ENCODE measurements at places on chromosomes 4 and X.
A peak's percentile ranks its signal among the peaks of the same experiment; 100 is the strongest.

GRCh38 chr4:186758929-186759682 is 35.5 kb upstream of the FAT1 start:
- DNase-seq, result no peak

GRCh38 chr4:36391411-36391810 is 110.0 kb downstream of the DTHD1 start:
- DNase-seq, result no peak

GRCh38 chrX:17692709-17693346 is 44.5 kb upstream of the SCML1 start:
- no peak for DNase-seq

- no peak for DNase-seq
These were observed 87.7 kb upstream of the STS start for GRCh38 chrX:7059859-7060258.

- DNase-seq, result no peak
These were observed 145.5 kb downstream of the PCDH7 start for GRCh38 chr4:30865691-30866090.

- no peak for DNase-seq
These were observed 254.0 kb downstream of the SNCA start for GRCh38 chr4:89582756-89583505.

- DNase-seq, result no peak
These were observed 80.9 kb downstream of the CLDN34 start for GRCh38 chrX:10048076-10048475.

DNA sequence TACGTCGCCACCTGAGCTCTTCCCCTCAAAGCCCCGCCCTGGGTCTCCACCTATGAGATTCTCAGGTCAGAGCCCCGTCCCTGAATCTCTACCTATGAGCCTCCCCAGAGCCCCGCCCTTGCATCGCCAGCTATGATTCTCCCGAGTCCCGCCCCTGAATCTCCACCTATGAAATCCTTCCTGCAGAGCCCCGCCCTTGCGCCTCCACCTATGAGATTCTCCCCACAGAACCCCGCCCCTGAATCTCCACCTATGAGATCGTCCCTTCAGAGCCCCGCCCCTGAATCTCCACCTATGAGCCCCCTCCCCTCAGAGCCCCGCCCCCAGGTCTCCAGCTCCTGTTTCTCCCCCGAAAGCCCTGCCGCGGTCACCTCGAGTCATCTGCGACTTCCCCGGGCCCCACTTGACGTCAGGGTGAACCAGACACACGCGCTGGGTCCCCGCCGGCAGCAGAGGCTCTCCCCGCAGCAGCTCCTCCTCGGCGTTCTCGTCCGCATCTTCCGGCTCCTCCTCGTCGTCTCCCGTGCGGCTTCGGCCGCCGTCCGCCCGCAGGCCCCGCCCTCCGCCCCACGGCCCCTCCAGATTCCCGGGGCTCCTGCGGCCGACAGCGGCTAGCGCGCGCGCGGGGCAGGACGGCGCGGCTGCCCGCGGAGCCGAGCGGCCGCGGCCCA is 393 bp downstream of the GTPBP6 start:
- DNase-seq, result peak; percentile 98

DNA sequence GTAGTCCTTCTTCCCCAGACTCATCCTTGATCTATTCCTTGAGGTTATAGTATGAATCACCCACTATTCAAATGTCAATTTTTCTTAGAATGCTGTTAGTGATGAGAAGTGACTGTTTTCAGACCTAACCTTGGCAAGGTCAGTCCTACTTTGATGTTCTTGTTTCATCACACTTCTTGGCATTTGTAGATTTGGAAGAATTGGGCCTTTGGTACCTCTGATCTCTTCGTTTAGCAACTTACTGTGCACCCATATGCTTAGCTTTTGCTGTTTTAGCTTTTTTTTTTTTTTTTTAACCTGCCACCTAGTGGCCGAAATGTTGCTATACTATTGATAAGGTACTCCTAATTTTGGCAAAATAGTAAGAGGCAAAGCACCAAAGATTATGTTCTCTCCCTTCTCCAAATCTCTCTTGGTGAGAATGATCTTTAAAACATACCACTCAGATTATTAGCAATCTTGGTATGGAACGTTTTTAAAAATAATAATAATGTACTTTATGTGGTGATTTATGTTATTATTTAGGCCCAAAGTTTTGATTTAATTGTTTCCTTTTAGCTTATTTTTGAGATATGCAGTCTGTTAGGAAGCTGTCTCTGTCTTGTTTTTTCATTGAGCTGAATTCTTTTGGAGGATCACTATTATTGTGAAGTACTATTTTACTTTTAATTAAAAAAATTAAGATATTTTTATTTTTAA is 16.6 kb downstream of the DCK start:
- no peak for DNase-seq

GRCh38 chrX:101397779-101398178 is 7.0 kb downstream of the RPL36A start:
- no peak for DNase-seq

- DNase-seq, result no peak
These were observed 50.6 kb upstream of the TENM3 start for GRCh38 chr4:182192511-182193181.

DNA sequence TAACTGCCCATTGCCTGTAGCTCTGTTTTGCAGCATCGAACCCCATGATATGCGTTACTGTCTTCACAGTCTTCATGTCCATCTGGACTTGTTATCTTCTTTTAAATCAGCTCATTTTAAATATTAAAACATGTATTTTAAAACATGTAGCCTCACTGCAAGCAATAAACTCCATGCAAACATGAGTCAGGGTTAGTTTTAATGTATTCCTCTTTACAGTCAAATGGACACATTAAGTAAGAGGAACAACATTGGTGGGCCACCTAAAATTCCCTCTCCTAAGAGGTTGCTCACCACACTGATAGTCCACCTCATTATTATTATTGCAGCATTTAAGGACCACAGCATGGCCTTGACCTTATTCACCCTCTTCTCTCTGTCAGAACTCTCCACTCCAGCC is 74.1 kb downstream of the CLCN5 start:
- DNase-seq, result no peak

DNA sequence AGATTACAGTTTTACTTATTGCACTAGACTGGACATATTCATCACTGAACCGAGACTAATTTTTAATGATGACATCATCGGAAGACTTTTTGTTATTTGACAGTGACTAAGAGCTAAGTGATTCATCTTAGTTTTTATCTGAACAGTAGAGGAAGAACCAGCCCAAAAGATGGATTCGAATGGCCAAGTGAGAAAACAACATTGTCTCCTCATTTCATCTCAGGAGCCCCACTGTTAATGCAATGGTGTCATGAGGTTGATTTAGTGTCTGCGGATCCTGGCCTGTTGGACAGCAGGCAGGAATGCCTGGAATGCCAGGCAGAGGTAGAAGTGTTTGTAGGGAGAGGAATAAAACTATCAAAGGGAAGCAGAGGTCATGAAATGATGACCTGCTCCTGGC is 37.8 kb upstream of the HPF1 start:
- DNase-seq, result no peak

DNA sequence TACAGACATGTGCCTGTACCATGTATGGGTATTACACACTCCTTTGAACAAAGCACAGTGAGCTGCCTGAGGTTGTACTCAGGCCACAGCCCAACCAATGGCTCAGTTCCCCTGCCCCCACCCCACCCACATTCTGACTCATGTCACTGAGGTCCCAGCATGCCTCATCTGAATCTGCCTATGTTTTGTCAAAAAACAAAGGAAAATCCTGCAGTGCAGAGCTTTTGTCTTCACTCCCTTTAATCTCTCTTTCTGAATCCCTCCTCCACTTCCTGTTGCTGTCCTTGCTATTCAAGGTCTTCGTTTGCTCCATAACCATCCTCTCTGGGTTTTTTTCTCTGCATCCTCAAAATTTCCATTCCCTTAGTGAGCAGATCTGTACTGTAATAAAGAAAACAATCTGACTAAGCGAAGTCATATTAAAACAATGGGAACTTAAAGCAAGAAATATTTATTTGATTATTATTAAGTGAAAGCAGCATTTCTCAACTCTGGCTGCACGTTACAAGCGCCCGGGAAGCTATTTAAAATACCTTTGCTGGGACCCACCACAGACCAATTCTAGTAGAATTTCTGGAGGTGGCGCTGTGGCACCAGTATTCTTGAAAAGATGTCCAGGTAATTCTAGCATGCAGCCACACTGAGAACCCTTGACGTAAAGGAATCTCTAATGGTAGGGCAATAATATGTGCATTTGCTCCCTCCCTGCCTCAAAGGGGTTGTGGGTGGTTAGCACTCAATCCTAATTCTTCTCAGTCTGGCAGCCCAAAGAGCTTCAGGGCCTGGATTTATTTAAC is 8.7 kb downstream of the GUCY2F start:
- DNase-seq, result no peak

GRCh38 chr4:74768857-74769525 is 25.3 kb downstream of the BTC start:
- DNase-seq, result no peak

- no peak for DNase-seq
These were observed 967.2 kb downstream of the TRAM1L1 start for GRCh38 chr4:116118221-116118620.

DNA sequence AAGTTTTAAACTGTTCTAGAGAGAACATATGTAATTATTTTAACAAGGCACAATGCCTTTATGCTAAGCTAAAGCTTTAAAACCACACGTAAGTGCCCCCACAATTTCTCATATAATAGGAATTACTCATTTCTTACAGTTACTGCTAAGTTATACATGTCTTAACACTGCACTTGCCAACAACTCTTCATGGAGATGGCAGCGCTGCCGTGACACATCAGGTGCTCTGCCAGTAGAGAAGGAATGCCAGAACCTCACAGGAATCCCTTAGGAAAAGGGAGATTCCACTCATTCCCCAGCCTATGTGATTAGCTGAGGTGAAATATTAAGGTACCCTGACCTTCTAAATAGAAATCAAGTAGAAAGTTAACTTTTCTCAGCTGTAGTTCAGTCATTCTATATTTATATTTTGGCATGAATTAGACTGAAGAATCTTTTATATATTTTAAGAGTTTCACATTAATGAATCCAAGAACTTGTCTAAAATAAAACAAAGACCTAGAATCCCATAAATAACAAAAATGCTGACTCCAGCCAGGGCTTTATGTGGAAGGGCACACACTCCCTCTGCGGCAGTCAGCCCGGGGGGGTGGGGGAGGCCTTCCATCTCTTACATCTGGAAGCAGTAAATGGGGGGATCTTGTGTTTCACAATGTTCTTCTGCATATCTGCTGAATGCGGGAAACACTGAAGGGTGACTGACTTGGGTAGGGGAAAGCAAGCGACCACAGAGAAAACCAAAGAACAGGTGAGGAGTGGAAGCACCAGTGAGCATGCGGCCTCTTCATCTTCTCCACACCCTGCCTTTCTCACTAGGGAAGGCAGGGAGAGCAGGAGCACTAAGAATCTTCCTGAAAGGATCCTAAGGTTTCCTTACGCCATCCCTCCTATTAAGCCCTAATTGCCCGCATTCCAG is 23.7 kb downstream of the ACSL1 start:
- peak; percentile 61 for DNase-seq

- DNase-seq, result no peak
These were observed 96.8 kb downstream of the MTMR1 start for GRCh38 chrX:150790021-150790420.

- DNase-seq, result no peak
These were observed 314.9 kb upstream of the TRAM1L1 start for GRCh38 chr4:117400039-117400835.

GRCh38 chr4:79141530-79141929 is 184.3 kb downstream of the NAA11 start:
- DNase-seq, result peak; percentile 19

GRCh38 chr4:138410266-138410665 is 168.1 kb upstream of the SLC7A11 start:
- DNase-seq, result no peak

All from right hindlimb (tissue), 1 donor.